ENCODE measurements at places on chromosomes 11 and 22.
A peak's percentile ranks its signal among the peaks of the same experiment; 100 is the strongest.

DNA sequence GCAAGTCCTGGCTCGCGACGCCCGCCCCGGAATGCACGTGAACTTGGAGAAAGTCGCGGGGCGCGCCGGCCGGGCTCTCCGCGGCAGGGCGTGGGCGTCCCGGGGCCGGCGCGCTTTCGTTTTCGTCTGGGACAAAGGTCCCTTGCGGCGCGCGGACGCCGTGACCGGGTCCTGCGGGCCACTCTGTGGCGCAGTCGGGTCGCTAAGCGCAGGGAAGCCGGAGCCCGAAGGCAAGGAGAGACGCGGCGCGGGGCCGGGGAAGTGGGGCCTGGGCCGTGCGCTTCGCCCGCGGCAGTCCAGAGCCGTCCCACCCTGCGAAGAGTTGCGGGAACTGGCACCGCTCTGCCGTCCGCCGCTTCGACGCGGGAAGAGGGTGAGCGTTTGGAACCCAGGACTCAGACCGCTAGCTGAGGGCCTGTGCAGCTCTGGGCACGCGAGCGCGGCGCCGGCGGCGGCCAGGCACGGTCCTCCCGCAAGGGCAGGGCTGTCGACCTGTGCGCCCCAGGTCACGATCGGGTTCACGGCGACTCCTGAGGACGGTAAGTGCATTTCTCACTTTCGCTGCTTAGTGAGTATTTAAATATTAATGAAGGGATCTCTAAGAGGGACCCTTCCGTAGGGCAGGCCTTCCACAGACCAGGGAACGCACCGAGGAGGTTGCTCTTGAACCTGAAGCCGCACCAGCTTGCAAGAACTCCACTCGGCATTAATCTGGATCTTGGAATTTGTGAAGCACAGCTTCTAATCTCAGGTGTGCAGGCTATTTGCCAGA, 78.0 kb upstream of the PPARA start:
- DNase-seq = peak; percentile 7

DNA sequence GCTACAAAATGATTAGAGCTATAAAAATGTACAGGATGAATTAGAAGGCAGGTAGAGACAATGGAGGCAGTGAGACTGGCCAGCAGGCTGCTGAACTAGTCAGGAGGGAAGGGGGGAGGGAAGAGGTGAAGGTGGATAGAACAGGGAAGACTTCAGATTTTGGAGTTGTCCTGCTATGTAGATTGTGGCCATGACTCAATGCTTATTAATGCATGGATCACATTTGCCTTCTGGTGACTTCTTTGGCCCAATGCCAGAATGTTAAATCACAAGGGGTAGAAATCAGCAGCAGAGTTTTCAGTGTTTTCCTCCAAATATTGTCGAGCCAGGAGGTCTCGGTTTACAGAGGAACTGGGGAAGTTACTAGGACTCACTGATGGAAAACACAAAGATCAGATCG, 346.6 kb downstream of the AASDHPPT start:
- no peak for DNase-seq

DNA sequence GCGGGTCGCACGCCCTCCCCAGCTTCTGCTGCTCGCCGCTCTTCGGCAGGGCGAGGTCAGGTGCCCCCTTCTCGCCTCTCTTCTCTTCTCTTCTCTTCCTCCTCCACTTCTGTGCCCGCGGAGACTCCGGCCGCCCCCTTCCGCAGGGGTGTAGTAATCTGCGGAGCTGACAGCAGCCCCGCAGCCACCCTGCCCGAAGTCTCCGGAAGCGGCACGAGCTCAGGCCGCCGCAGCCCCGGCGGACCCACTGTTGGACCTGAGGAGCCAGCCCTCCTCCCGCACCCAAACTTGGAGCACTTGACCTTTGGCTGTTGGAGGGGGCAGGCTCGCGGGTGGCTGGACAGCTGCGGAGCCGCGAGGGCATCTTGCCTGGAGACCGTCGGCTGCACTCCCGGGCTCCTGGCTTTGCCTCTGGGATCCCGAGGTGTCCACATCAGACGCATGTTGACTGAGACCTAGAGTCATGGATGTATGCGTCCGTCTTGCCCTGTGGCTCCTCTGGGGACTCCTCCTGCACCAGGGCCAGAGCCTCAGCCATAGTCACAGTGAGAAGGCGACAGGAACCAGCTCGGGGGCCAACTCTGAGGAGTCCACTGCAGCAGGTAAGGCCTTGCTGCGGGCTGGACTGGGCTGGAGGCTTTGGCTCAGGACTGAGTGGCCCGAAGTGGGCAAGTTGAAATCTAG, 486 bp downstream of the STIM1 start:
- no peak for DNase-seq

DNA sequence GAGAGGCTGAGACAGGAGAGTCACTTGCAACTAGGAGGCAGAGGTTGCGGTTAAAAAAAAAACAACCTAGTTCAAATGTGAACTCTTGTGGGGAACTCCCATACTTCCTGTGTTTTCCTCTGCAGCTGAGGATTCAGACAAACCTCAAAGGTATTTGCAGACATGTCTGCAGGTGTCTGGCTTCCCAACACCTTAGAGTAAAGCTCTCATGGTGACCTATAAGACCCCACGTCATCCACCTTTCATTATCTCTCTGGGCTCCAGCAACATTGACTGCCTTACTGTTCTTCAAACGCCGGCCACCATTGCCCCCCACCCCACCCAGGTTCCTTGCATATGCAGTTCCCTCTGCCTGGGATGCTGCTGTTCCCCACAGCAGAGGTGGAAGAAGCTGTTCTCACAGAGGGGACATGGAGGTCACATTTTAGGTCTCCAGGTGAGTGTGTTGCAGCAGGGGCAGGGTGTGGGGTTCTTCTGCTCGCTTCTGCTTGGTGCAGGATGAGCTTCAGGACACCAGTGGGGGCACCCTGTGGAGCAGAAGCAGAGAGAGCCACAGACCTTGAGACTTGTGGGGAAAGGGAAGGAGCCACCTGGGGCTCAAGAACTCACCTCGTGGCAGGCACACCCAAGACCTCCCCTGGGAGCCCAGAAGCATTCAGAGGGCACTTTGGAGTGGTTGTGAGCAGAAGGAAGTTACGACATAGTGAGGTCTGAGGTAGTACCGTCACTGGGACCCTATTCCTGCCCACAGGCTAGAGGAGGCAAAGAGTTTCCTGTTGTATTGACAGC, 203.2 kb downstream of the CSNK2A3 start:
- peak; percentile 80 for DNase-seq

DNA sequence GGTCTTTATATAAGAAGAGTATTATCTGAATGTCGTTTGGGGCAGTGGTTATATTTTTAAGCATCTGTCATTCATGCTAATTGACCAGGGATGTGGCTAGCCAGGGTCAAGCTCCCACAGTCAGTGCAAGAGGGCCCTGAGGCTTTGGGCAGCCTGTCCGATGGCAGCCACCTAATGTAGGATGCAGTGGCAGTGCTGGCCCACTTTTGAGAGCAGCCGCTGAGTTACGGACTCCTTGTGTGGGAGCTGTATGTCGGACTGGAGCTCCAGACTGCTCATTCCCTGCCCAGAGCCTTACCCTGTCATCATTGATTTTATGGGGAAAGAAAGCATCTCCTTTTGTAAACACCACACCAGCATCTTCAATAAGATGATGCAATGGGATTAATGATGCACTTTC, 99.5 kb downstream of the SYT9 start:
- DNase-seq = no peak

DNA sequence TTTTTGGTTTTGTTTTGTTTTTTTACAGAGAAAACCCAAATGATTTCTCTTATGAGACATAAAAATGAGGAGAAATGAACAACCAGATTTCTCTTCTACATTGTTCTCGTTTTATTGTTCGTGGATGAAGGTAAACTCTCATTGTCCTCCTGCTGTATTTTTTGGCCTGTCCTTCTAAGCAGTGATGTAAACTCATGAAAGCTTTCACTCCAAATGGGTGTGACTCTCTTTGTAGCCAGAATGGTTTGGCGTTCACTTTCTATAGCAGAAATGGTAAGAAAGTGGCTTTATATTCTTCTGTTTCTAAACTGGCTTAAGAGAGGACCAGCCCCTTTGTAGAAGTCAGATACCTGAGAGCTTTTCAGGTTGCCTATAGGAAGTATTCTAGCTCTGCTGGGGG, 15.5 kb upstream of the BMAL1 start:
- no peak for DNase-seq

DNA sequence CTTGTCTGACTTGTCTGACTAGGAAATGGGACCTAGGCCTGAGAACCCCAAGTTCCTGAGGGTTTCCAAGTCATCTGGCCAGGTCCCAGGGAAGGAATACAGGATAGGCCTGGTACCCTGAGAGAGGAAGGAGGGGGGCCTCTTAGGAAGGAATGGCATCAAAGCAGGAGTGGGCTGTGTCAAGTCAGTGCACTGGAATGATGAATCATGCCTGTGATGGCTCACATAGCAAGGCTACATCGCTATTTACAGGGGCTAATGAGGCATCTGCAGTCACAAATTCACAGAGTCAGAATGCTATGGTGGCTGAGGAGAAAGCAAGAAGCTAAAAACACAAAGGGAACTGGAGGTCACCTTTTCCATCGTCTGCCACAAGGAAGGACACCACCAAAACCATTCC, 247.3 kb downstream of the NXPE2 start:
- no peak for DNase-seq

All from CD4-positive, alpha-beta T cell treated with Interleukin-6 at 100 ng/mL for 8 hours (primary cell).